ENCODE measurements at places on chromosomes 7 and 10. TPM values are rescaled to one million over a fixed set of nuclear protein-coding genes. Genes with fewer than 3 reads are reported as not detected.

MSS51 gene
- total RNA-seq = 1.3 TPM

TRPV5 gene
- total RNA-seq = not detected

MYO1G gene
- 0.62 TPM for total RNA-seq

LDB3 gene
- not detected for total RNA-seq

ACTL6B gene
- not detected for total RNA-seq

ADCYAP1R1 gene
- not detected for total RNA-seq

GRCh38 chr7:140206616-140207389 lies 30.0 kb upstream of the KDM7A start:
- no peak for DNase-seq

- no peak for DNase-seq
These were observed 34.8 kb upstream of the TAX1BP1 start for GRCh38 chr7:27705200-27705594.

- no peak for DNase-seq
These were observed 144.7 kb upstream of the INHBA start for GRCh38 chr7:41847606-41848005.

DNA sequence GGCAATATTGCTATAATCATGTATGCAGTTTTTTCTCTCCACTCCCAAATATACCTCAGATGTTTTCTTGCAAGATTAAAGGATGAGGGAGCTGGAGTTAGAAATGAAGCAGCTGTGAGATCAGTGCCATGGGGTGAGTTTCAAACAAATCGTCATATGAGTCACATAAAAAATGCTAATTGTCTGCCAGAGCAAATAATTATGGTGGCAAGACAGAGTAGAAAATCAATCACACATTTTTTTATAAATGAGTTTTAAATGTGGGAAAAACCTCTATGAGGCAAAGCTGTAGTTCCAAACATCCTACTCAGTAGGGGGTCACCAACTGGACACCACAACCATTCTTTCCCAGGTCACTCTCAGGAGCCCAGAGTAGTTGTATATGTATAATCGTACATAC lies 55.3 kb downstream of the CH25H start:
- DNase-seq = no peak

- no peak for DNase-seq
These were observed 171.3 kb downstream of the FZD1 start for GRCh38 chr7:91435381-91436059.

Data from K562 (cell line).